ENCODE measurements at places on chromosomes 7 and 10. TPM values are rescaled to one million over a fixed set of nuclear protein-coding genes. Genes with fewer than 3 reads are reported as not detected.

The PRF1 gene
- polyA plus RNA-seq: 2.9 TPM

The ABCB1 gene
- polyA plus RNA-seq: 0.87 TPM

The AASS gene
- polyA plus RNA-seq: 59.0 TPM

The GPR146 gene
- 5.1 TPM for polyA plus RNA-seq

DNA sequence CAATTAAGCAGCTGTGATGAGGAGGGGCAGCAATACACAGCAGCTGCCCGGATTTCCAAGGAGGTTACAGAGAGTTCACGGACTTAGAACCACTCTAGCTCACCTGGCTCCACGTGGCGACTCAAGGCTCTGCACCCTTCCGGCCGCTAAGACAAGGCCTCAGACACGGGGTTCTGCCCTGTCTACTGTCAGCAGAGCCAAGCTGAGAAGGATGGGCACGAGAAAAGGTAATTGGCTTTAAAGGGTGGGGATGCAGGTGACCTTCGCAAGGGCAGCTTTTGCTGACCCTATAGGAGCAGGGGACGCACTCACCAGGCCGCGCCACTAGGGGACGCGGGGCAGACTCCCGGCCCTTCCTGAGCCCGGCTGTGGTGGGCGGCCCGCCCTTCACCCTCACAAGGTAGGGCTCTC, 152.4 kb downstream of the KIF20B start:
- no peak for DNase-seq

- DNase-seq: no peak
These were observed 2.6 kb downstream of the ZC3HAV1 start for GRCh38 chr7:139106959-139107358.

DNA sequence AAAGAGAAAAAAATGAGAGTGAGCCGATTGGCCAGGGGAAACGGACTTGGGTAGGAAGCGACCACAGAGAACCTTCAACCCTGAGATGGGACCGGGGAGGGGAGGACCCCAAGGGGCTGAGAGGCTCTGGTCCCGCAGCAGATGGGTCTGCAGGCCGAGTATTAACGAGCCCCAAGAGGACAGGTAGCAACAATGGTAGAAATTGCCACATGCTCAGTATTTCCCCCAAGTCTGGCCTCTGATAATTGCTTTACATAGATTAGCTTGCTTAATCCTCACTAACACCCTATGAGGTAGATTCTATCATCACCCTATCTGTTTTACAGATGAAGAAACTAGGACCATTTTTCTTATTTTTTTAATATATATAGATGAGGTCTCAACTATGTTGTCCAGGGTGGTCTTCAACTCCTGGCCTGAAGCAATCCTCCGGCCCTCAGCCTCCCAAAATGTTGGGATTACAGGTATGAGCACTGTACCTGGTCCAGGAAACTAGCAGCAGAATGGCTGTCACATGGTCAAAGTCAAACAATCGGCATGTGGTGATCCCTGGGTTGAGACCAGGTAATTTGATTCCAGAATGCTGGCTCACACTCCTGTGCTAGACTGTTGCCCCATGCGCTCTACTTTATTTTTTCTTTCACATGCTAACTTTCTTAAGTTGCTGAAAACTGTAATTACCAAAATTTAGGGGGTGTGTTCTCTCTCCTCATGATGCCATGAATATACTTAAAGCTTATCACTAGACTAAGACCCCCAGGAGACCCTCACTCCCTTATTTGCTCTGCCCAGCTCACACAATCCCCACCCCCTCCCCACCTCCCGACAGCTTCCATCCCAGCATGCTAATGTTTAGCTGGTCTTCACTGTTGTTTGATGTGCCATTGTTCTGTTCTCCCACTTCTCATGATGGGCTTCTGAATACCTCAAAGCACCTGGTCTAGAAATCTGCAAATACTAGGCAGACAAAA, 67.9 kb upstream of the AFAP1L2 start:
- no peak for DNase-seq

GRCh38 chr7:15602236-15602635, 40.4 kb upstream of the AGMO start:
- DNase-seq: peak; percentile 46

GRCh38 chr7:28782362-28782761, 175.8 kb downstream of the TRIL start:
- no peak for DNase-seq

- DNase-seq: no peak
These were observed 401.5 kb upstream of the MKI67 start for GRCh38 chr10:128527711-128528110.

- DNase-seq: no peak
These were observed 65.8 kb downstream of the TMEM209 start for GRCh38 chr7:130139193-130139960.

DNA sequence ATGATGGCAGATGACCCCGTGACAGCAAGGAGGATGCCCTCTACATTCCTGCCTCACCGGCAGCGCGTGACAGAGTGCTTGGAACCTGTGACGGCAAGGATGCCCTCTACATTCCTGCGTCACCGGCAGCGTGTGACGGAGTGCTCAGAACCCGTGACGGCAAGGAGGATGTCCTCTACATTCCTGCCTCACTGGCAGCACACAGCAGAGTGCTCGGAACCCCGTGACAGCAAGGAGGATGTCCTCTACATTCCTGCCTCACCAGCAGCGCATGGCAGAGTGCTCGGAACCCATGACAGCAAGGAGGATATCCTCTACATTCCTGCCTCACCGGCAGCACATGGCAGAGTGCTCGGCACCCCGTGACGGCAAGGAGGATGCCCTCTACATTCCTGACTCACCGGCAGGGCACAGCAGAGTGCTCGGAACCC, 231.0 kb downstream of the DIP2C start:
- no peak for DNase-seq

DNA sequence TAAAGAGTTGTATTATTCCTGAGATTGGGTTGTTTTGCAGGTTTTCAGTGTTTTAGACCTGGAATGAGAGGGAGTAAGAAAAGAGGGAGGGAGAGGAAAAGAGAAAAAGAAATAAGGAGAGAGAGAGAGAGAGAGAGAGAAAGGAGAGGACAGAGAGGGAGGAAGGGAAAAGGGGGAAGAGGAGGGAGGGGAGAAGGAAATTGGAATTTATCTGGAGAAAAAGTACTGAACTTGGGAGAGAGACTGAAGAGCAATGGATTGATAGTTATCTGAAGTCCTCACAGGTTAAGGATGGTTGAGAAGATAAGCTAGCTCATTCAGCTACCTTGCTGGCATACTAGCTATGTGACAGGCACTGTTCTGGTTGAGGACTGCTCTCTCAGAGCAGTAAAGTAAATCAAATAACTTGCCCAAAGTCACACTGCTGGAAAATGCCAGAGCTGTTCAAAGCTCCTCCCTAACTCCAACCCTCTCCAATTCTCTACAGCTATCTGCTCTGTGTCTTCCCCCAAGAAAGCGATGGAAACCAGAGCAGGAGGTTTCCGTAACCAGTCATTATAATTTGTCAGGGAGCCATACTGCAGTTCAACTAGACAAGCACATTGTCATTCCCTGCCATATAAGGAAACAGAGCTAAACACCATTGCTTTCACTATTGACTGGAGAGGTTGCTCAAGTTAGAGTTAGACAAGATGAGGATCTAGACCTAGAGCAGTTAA, 10.7 kb downstream of the CALD1 start:
- no peak for DNase-seq

GRCh38 chr7:45447296-45447695, 126.9 kb upstream of the ADCY1 start:
- no peak for DNase-seq

DNA sequence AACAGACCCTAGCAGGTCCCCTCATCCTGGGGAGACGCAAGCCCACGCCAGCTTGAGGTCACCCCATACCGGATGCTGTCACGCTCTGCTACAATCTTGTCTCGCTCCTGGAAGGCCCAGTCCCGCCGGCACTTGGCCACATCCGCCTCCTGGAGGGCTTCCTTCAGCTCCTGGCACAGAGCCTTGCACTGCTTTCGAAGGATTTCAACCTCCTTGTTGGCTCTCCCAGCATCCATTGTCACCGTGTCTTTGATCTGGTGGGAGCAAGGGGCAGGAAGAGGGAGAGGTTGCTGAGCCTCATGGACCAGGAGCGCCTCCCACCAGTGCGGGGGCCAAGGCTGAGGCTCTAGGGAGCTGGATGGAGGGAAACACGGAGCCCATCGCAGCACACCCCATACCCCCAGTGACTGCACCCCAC, 90.9 kb downstream of the DLG5 start:
- peak; percentile 17 for DNase-seq

Data from right lung (tissue), 10 donors.